ENCODE measurements at places on chromosomes 12 and 14. TPM values are rescaled to one million over a fixed set of nuclear protein-coding genes. Genes with fewer than 3 reads are reported as not detected.

The SRSF9 gene
- total RNA-seq, result 132 TPM

The CPNE6 gene
- under 0.01 TPM for total RNA-seq

The TBX3 gene
- total RNA-seq, result 24.7 TPM

The BCL2L2 gene
- total RNA-seq, result 21.6 TPM

The DAD1 gene
- total RNA-seq, result 227 TPM

The PLEKHG7 gene
- not detected for total RNA-seq

The AKAP3 gene
- 3.5 TPM for total RNA-seq
